ENCODE measurements at places on chromosomes 2 and 18. TPM values are rescaled to one million over a fixed set of nuclear protein-coding genes. Genes with fewer than 3 reads are reported as not detected.

The C2orf78 gene
- polyA plus RNA-seq: not detected

The SERPINB11 gene
- not detected for polyA plus RNA-seq

The ATP6V1C2 gene
- 0.03 TPM for polyA plus RNA-seq

The VAMP5 gene
- 190 TPM for polyA plus RNA-seq

The IGFBP5 gene
- 712 TPM for polyA plus RNA-seq

The IFT172 gene
- polyA plus RNA-seq: 11.2 TPM

The MCM6 gene
- 36.0 TPM for polyA plus RNA-seq

The ERMN gene
- not detected for polyA plus RNA-seq

The ANKRD62 gene
- polyA plus RNA-seq: not detected

The ALPG gene
- not detected for polyA plus RNA-seq

The YIPF4 gene
- polyA plus RNA-seq: 15.5 TPM

The FBXO48 gene
- polyA plus RNA-seq: 0.65 TPM

The PAIP2B gene
- 0.16 TPM for polyA plus RNA-seq

The FOXI3 gene
- not detected for polyA plus RNA-seq

The SCN1A gene
- polyA plus RNA-seq: not detected

The MC4R gene
- polyA plus RNA-seq: not detected

The SLC9A2 gene
- not detected for polyA plus RNA-seq

The C2orf76 gene
- polyA plus RNA-seq: 21.1 TPM

The FTCDNL1 gene
- polyA plus RNA-seq: 0.64 TPM

The C18orf54 gene
- polyA plus RNA-seq: 7.4 TPM

The TMEM198 gene
- 0.49 TPM for polyA plus RNA-seq

The KCNE4 gene
- polyA plus RNA-seq: 17.8 TPM

The QPCT gene
- polyA plus RNA-seq: 5.4 TPM

The COL4A4 gene
- 0.76 TPM for polyA plus RNA-seq

The RESP18 gene
- polyA plus RNA-seq: not detected

The GAL3ST2 gene
- polyA plus RNA-seq: not detected

The DHRS9 gene
- not detected for polyA plus RNA-seq

The CYS1 gene
- polyA plus RNA-seq: 0.31 TPM

The HJURP gene
- polyA plus RNA-seq: 28.3 TPM

The UPP2 gene
- not detected for polyA plus RNA-seq

The STK39 gene
- polyA plus RNA-seq: 30.1 TPM

The AGXT gene
- not detected for polyA plus RNA-seq

The APCDD1 gene
- polyA plus RNA-seq: 15.3 TPM

The LBX2 gene
- 0.52 TPM for polyA plus RNA-seq

The GATA6 gene
- 1.4 TPM for polyA plus RNA-seq

The GLI2 gene
- polyA plus RNA-seq: 2.8 TPM

The TRABD2A gene
- polyA plus RNA-seq: 4.4 TPM

The MPP4 gene
- 2.7 TPM for polyA plus RNA-seq

Data from fibroblast of lung (primary cell).